ENCODE measurements at places on chromosomes 13 and 19.

DNA sequence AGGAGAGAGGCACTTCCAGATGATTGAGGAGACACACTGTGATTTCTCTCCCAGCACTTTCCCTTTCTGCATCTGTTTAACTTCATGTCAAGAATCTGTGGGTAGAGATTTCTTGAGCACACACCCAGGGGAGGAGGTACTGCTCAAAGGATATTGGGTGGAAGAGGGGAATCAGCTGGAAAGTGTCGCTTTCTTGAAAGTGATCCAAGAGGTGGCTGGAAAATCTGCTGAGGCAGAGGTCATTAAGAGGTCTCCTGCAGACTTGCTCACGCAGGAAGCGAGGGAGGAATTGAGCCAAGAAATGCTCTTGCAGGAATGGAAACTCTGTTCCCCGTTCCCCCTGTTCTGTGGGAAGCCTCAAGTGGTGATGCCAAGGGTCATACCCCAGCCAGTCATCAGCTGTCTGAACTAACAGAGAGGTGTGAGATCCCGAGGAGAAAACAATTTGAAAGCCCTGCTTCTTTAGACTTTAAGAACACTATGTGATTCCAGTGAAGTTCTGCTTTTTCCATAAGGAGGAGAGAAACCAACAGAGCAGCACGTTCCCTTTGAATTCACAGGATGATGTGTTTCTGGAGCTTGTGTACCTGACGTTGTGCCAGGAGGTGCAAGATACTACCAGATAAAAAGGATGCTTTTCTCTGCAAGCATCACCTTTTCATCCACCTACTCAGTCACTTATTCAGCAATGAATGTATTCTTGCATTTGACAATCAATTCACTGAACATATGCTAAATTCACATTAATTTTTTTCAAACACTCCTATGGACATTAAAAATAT is 163.4 kb upstream of the GPR12 start:
- DNase-seq: no peak

GRCh38 chr19:40466985-40467734 is at the start of gene SPTBN4:
Gene SPTBN4 (plus strand): TSS chr19:40467001. CDS start chr19:40472622, 5,621 bp downstream.
- DNase-seq: no peak

- DNase-seq: no peak
Measured at GRCh38 chr19:13022859-13023636, 27.8 kb downstream of the NFIX start.

GRCh38 chr19:33191501-33191900 is 2.6 kb upstream of the LRP3 start:
- no peak for DNase-seq

DNA sequence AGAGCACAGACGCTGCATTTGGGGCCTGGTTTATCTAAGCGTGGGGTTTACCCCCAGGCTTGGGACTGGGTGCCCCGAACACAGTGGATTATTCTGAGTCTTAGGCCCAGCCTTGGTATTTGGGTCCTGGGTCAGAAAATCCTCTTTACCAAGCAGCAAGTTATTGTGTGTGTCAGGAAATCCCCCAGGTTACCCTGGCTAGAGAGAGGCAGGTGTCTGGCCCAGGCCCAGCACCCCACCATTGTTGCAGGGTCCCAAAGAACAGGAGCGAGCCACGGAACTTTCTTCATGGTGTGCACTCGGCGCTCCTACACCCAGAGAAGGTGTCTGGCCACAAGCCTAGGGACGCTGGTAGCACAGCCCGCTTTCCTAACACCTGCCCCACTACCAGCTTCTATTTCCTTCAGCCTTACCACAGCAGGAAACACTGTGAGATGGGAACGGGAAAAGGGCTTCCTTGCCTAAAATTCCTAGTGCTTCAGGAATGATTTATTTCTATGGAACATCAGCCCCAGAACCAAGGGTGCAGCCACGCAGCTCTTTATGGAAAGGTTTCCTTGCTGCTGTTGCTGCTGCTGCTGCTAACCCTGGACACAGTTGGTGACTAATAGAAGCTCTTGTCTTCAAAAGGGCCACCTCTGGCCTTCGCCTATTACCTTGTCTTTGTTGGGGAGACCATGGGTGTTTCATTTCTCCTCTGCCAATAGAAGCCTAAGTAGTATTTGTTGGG is 7.4 kb upstream of the CDX2 start:
- DNase-seq: peak; percentile 17

- no peak for DNase-seq
Measured at GRCh38 chr13:50924025-50924424, 14.4 kb downstream of the RNASEH2B start.

DNA sequence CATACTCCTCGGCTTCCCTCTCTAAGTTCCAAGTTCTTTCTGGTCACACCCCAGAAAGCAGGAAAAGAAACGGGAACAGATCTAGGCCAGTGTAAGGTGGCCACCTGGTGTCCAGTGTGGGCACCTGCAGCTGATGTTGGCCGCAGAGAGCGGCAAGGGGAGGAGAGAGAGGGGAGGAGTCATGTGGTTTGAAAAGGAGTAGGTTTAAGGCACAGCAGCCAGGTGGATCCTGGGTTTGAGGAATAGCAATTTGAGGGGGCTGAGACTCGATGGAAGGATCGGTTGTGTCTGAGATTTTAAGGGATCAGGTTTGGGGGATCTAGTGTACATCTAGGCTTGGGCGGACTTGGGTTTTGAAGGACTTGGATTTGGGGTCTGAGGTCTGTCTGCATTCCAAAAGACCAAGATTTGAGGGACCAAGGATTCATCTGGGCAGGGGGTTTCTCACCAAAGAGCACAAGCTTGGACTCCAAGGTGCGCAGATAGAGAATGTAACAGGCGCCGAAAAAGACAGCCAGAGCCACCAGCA is 1.2 kb downstream of the RABAC1 start:
- DNase-seq: peak; percentile 75

DNA sequence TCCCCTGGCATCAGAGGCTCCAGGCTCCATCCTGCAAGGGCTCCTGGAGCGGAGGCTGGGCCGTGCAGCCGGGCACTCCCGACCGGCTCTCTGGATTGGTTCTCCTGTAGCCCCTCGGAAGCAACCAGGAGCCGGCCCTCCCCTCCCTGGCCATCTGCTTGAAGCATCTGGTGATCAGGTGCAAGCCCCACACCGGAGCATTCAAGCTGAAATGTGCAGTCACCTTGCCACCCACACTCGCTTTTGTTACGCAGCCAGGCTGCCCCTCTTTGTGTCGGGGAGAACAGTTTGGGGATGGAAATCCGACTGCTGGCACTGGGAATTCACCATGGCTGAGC is 258.8 kb downstream of the ZNF536 start:
- no peak for DNase-seq

GRCh38 chr13:43014162-43014561 is 9.2 kb upstream of the DNAJC15 start:
- DNase-seq: no peak

DNA sequence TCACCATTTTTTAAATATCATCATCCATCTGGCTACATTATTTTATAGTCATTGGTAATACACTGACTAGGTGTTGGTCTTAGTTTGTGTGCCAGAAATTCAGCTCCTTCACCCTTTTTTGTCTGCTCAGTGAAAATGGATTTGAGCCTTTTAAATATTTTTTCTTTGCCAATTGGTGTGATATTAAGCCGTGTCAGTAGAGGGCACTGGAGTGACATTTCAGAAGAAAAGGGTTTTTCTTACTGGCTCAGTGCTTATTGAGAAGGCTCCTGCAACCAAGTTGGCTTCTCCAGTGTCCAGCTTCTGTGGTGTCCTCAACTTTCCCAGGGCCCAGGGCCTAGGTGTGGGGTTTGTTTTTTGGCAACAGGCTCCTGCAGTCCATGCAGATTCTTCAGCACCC is 546.6 kb downstream of the DACH1 start:
- DNase-seq: no peak

- DNase-seq: no peak
Measured at GRCh38 chr13:26656919-26657318, 99.4 kb downstream of the WASF3 start.

- peak; percentile 87 for DNase-seq
Measured at GRCh38 chr19:3224346-3225168, at the start of gene CELF5. Gene CELF5 (plus strand): TSS chr19:3224661. CDS start chr19:3224740, 79 bp downstream.

GRCh38 chr13:59715611-59716010 is 448.1 kb downstream of the DIAPH3 start:
- DNase-seq: no peak

- no peak for DNase-seq
Measured at GRCh38 chr13:24744247-24744646, 19.7 kb upstream of the RNF17 start.

GRCh38 chr13:66071029-66071428 is 1159.1 kb downstream of the PCDH9 start:
- no peak for DNase-seq

DNA sequence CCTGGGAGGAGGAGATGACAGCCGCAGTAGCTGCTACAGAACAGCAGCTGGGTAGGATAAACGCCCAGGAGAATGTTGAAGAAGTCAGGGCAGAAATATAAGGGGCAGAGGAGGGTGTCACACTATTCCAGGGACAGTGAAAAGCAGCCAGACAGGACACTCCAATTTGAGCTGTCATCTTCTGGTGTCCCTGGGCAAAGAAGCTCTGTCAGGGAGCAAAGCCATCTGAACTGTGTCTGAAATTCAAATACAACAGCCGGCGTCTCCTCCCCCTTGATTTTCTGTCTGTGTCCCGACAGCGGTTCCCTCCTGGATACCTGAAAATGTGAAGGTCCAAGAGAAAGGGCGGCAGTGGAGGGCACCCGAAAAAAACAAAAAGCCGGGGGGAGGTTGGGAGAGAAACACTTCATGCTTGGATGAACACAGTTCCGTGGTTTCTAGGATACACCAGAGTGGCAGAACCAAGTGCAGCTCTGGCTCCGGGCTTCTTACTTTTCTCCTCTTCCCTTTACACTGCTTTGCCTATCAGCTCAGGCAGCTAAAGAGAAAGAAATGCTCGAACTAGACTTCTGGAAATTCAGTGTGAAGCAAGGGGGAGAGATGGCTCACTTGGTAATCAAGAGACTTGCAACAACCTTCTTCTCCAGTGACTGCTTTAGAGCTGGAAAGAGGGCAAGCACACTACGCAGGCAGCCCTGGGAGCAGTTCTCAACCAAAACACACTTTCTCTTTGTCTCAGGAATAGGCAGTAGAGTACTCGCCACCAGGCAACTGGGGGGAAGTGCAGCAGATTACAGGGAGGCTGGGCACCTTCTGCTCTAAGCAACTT is 465.6 kb downstream of the ITGBL1 start:
- no peak for DNase-seq

DNA sequence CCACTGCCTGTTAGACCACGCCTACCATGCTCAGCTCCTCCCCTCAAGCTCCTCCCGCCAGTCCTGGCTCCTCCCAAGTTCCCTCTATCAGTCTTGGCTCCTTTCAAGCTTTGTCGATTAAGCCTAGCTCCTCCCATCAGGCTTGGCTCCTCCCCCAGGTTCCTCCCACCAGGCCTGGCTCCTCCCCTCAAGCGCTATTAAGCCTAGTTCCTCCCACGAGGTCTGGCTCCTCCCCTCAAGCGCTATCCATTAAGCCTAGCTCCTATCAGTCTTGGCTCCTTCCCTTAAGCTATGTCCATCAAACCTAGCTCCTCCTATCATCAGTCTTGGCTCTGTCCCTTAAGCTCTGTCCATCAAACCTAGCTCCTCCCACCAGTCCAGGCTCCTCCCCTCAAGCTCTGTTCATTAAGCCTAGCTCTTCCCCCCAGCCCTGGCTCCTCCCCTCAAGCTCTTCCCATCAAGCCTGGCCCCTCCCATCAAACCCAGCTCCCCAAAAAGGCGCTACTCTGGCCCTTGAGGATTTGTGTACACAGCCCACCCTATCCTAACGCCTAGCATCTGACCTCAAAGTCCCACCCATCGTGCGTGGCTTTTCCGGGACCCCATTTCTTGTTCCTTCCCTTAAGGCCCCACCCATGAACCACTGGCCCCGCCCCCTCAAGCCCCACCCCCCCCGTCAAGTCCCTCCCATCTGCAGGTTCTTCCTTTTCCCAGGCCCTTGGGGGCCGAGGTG is 10.0 kb downstream of the CAMSAP3 start:
- no peak for DNase-seq

GRCh38 chr13:113327391-113327765 is 30.3 kb downstream of the LAMP1 start:
- DNase-seq: no peak

DNA sequence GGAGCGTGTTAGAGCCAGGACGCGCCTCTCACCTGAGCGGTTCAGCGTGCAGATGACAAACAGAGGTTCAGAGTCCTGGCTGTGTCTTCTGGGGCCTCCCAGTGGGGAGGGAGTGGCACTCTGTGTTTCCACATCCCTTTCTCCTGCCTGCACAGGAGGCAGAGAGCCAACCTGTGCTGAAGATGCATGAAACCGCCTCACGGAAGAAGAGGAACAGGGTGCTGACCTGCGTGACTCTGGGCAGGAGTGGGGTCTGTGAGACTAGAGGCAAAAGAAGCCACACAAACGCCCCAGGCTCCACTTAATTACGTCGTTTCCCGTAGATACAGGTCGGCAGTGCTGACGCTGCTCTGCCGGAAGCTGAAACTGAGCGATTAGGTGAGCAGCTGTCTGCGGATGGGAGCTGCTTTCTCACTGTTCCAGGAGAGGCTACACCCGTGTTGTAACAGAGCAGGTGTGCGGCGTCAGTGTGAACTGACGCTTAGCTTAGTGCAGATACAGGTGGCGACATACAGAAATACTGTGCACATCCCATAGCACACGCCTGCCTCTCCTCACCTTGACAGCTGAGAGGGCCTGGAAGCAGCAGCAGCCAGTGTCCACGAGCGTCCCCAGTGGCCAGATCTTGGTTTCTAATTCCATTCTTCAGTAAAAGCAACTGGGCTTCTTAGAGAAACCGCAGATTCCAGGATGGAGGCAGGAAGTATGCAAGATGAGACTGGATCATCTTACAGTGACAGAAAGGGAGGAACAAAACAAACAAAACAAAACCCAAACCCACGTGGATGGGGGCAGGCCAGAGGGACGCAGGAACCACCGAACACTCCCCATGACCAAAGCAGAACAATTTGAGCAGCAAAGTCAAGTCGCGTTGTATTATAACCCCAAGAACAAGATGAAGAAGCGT is 37.7 kb upstream of the MCF2L start:
- no peak for DNase-seq

GRCh38 chr13:71803066-71803465 is 63.9 kb downstream of the DACH1 start:
- DNase-seq: no peak

- no peak for DNase-seq
Measured at GRCh38 chr19:52022193-52022592, 6.0 kb downstream of the ZNF614 start.

DNA sequence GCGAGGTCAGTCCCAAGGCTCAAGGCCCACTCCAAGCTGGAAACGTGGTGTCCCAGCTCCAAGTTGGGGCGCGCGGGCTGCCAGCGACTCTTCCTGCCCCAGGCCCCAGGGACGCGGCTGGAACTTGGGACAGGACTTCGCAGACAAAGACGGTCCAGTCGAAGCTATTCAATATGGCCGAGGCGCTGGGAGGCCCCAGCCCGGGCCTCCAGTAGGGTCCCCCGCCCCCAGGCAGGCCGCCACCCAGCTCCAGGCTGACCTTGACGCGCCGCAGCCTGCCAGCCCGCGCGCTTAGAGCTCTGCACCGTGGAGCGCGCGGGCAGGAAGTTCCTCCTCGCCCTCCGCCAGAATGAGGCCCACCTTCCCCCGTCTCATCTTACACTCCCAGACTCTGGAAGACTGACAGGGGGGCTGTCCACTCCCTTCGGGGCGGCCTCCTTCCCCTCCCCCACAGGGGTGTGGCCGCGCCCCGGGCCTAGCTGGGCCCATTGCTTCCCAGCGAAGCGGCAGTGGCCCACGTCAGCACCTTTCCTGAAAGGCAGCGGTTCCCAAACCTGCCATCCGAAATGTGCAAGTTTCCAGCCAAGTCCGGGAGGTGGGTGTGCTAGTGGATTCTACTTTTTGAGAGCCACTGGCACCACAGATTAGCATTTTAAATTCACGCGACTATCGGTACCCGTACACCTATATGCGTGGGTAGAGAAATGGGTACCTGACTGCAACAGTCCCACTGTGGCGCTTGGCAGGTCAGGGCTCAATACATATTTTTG is at the start of gene CCDC8:
Gene CCDC8 (minus strand): TSS at position 303 of the 770 bp plus-strand sequence. CDS start 754 bp downstream, outside the sequence.
- DNase-seq: no peak
